Endothelial cell of umbilical vein (primary cell): ENCODE measurements at places on chromosomes 1 and 21.

DNA sequence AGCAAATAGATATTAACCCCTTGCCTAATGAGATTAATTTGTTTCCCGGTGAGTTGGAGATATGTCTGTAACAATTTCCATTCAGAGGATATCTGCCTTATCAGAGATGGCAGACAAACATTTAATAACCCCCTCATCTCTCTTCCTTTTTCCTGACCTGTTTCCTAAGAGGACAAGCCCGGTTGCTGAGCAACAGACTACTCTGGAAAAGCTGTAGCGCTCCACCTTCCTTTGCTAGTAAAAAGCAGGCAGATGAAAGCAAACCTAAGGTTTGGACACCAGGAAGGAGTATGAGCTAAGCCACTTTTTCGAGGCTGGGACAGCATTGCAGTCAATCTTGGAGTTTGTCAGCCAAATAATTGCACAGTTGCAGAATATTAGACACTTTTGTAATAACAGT lies 82.4 kb downstream of the RGS21 start:
- no peaks in the 10 kb centered on the region for H3K27me3 ChIP-seq
- H3K4me3 ChIP-seq = no peak overlapping the region
- H3K4me1 ChIP-seq = no peaks in the 10 kb centered on the region
- peak; percentile 24 for DNase-seq

- no peaks in the 10 kb centered on the region for H3K4me1 ChIP-seq
- H3K27me3 ChIP-seq = no peaks in the 10 kb centered on the region
- no peak overlapping the region for H3K27ac ChIP-seq
- H3K36me3 ChIP-seq = no peaks in the 10 kb centered on the region
- H3K4me3 ChIP-seq = no peak overlapping the region
Observed at GRCh38 chr1:211099393-211099792, 34.6 kb downstream of the KCNH1 start.

DNA sequence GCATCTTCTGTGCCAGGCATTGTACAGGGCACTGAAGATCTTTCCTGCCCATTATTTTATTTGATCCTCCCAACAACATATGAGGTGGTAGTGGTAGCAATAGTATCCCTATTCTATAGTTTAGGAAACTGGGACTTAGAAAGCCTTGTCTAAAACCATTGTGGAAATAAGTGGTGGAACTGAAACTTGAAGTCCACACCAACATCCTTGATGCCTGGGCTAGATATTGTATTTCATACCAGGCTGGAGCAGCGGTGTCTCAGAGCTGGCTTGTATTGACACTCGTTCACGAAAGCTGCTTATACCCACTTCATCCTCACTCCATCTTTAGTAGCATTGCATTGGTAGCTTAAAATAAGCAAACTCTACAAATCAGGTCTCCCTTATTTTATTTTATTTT lies 9.7 kb upstream of the CTSS start:
- H3K36me3 ChIP-seq = no peaks in the 10 kb centered on the region
- no peaks in the 10 kb centered on the region for H3K27me3 ChIP-seq
- no peaks in the 10 kb centered on the region for H3K4me1 ChIP-seq
- H3K4me3 ChIP-seq = no peak overlapping the region
- H3K27ac ChIP-seq = no peak overlapping the region

DNA sequence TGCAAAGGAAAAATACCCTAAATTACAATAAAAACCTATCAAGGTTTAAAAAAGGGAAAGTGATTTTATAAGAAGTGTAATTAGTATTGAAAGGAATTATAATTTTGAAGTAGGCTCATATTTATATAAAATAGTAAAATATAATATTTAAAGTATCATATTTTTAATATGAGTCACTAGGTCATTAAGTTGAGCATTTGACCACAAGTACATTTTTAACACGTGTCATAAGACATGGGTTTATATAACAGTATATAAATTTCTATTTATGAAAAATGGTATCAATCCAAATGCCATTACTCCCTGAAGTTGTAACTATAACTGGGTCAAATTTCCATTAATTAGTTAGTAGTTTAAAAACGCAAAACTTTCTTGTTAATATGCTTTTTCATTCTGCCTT lies 365.9 kb downstream of the COL11A1 start:
- no peaks in the 10 kb centered on the region for H3K27me3 ChIP-seq
- H3K4me3 ChIP-seq = no peak overlapping the region
- no peak for DNase-seq
